Lower lobe of right lung (tissue), 2 donors: ENCODE measurements at places on chromosomes 5 and 9. TPM values are rescaled to one million over a fixed set of nuclear protein-coding genes. Genes with fewer than 3 reads are reported as not detected.
A peak's percentile ranks its signal among the peaks of the same experiment; 100 is the strongest.

- no peak overlapping the region for H3K27ac ChIP-seq
- H3K27me3 ChIP-seq, result no peaks in the 10 kb centered on the region
- H3K4me3 ChIP-seq, result no peak overlapping the region
- no peaks in the 10 kb centered on the region for H3K36me3 ChIP-seq
Observed at GRCh38 chr9:32351845-32352244, 32.6 kb upstream of the ACO1 start.

Gene STK10
- 72.5 TPM for total RNA-seq

Gene PCDHB14
- total RNA-seq, result 2.1 TPM

DNA sequence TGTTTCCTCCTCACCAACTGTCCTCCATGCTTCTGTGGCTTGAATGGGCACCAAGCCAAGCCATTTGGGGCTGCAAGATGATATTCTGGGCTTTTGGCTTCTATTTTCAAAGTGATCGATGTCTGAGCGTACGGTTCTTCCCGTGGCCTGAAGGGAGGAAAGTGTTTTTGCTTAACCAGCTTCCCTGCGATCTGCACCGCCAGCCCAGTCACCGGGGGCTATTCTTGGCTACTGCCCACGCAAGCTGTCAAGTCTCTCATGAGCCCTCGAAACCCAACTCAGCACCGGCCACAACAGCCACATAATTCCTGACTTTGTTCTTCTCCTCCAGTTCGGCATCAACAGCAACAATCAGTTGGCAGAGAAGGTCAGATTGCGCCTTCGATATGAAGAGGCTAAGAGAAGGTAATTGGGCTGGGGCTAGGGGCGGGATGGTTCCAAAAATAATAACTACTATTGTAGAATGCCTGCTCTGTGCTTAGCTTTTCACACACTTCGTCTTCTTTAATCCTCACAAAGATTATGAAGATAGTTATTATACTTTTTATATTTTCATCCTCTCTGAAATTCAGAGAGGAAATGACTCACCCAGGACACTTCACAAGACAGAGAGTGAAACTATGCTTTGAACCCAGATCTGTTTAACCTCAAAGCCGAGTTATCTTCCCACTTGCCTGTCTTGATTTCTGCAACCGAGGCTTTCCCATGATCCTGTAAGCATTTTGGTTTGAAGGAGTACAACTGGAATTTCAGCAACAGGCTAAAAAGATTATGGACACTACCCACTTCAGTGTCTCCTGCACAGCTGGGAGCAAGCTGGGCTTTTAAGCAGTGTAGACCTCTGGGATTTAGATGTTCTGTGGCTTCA is 76.4 kb upstream of the RARS1 start:
- DNase-seq, result no peak
- no peaks in the 10 kb centered on the region for H3K4me1 ChIP-seq
- no peaks in the 10 kb centered on the region for H3K27me3 ChIP-seq

Gene SOWAHA
- total RNA-seq, result 0.18 TPM

Gene C9orf50
- not detected for total RNA-seq

DNA sequence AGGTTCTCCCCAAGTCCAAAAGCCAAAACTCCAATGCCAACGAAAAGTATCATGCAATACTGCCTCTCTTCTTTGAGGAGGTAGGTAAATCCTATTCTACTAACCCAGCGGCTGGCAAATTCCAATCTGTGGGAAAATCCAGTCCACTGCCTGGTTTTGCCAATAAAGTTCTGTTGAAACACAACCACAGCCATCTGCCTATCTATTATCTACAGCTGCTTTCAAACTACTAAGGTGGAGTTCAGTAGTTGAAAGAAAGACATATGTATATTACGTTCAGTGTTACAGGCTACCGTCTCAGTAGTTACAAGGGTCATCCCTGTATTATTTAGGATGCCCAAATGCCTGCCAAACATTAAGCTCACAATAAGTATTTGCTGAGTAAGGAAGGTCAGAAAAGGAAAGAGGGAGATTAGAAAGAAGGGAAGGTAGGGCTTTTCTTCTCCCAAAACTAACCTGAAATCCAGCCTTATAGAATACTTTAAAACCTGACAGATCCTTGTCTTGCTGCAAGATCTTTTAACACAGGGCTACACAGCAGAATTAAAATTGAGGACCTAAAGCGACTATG is 16.2 kb downstream of the ARL15 start:
- no peaks in the 10 kb centered on the region for H3K36me3 ChIP-seq
- H3K4me1 ChIP-seq, result peaks cover 30% of the 10 kb centered on the region
- no peak overlapping the region for H3K4me3 ChIP-seq
- H3K27me3 ChIP-seq, result no peaks in the 10 kb centered on the region
- H3K27ac ChIP-seq, result no peak overlapping the region
- DNase-seq, result no peak

DNA sequence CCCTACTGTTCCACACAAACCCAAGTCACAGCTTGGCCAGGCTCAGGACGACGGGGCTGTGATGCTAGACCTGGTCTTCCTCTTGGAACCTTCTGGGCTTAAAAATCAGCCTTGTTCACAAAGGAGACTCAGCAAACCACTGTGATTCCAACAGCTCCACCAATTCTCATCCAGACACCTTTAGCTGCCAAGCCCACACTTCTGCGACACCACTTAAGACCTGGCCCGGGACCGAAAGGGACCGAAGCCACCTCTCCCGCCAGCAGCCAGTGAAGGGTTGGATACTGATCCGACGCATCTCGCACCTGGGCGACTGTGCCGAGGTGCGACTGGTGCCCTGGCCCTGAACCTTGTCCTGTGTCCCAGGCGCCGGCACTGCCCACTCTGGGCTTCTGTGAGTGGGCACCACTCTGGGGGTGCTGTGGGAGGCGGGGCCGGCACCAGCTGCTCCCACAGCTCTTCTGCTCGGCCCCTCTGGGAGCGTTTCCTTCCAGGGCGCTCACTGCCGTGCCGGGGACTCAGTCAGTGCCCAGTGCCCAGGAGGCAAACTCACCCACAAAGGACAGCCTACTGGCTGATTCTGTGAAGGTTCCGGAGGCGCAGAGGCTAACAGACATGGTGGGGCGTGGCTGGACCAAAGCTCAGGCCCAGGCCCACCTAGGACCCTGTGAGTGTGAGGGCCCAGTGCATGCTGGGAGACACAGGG is 50.9 kb downstream of the EXD3 start:
- no peak for DNase-seq
- no peaks in the 10 kb centered on the region for H3K27me3 ChIP-seq
- no peaks in the 10 kb centered on the region for H3K4me1 ChIP-seq
- H3K27ac ChIP-seq, result no peak overlapping the region
- no peak overlapping the region for H3K4me3 ChIP-seq
- peaks cover 13% of the 10 kb centered on the region for H3K36me3 ChIP-seq

DNA sequence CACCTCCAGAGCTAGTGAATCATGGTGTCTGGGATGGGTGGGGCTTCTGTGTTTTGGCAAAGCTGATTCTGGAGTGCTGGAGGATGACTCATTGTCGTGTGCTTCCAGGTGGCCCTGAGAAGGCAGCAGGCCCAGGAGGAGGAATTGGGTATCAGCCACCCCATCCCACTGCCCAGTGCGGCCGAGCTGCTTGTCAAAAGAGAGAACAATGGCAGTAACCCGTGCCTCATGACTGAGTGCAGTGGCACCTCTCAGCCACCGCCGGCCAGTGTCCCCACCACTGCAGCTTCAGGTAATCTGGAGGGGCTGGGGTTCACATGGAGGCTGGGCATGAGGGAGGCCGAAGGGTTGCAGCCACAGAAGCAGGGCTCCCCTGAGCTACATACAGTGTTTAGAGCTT is 5.4 kb downstream of the DMRT1 start:
- no peak overlapping the region for H3K27ac ChIP-seq
- H3K27me3 ChIP-seq, result peaks cover 53% of the 10 kb centered on the region
- H3K36me3 ChIP-seq, result no peaks in the 10 kb centered on the region
- DNase-seq, result no peak

GRCh38 chr9:109101202-109101595 is 18.5 kb downstream of the TMEM245 start:
- peaks cover 23% of the 10 kb centered on the region for H3K36me3 ChIP-seq
- H3K27ac ChIP-seq, result peak overlapping the region; percentile 22
- DNase-seq, result no peak
- peaks cover 62% of the 10 kb centered on the region for H3K4me1 ChIP-seq
- no peak overlapping the region for H3K4me3 ChIP-seq

DNA sequence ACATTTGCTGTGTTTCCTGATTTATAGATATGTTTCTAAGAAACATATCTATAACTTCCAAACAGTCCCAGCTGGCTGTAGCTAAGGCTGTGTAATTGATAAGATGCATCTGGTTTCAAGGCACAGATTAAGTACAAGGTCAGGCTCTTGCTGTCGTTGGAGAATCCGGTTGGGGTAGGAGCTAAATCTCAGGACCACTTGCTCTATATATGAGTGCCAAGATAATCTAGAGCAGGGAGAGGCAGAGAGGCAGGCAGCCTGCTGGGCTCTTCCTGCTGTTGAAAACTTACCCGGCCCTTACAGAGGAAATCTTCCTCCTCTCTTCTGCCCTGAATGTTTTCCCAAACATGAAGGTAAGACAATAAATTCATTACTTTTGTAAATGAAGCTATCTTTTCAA is at the start of gene C7:
Gene C7 (plus strand): TSS at position 234 of the 400 bp plus-strand sequence. CDS start 114 bp downstream, at position 348.
- H3K27me3 ChIP-seq, result no peaks in the 10 kb centered on the region
- peaks cover 11% of the 10 kb centered on the region for H3K4me1 ChIP-seq
- H3K4me3 ChIP-seq, result peak within 1 kb of the TSS; percentile 45
- H3K27ac ChIP-seq, result peak within 1 kb of the TSS; percentile 62
- no peaks in the 10 kb centered on the region for H3K36me3 ChIP-seq

Gene KCNV2
- not detected for total RNA-seq

DNA sequence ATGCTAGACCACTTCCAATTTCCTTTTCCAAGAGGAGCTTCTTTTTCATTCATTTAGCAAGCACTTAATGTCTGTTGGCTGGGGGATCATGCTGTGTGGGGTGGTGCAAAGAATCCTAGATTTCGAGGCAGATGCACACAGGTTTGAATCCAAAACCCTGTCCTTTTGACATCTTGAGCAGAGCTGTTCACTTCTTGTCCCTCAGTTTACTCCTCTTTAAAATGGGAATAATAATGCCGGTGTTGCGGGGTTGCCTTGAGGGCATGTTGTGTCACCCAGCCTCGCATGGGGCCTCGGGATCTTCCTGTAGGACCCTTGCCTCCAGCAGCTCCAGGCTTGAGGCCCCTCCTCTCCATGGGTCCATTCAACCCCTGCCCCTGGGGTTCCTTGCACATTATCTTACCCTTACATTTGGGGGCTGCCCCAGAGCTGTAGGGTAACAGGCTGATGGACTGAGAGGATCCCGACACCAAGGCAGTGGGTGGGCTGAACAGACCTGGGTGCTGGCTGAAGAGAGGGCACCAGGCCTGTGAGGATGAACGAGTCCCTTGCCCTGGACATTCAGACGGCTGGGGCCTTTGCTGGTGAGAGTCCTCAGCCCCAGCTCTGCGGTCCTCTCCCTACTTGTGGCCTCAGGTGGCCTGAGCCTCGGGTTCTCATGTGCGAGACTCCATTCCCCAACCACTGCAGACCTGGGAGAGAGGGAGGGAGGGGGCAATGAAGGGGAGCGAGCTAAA is 145.8 kb downstream of the BARX1 start:
- H3K27me3 ChIP-seq, result peaks cover 9% of the 10 kb centered on the region
- H3K4me3 ChIP-seq, result no peak overlapping the region
- H3K36me3 ChIP-seq, result no peaks in the 10 kb centered on the region
- H3K27ac ChIP-seq, result no peak overlapping the region
- no peaks in the 10 kb centered on the region for H3K4me1 ChIP-seq

DNA sequence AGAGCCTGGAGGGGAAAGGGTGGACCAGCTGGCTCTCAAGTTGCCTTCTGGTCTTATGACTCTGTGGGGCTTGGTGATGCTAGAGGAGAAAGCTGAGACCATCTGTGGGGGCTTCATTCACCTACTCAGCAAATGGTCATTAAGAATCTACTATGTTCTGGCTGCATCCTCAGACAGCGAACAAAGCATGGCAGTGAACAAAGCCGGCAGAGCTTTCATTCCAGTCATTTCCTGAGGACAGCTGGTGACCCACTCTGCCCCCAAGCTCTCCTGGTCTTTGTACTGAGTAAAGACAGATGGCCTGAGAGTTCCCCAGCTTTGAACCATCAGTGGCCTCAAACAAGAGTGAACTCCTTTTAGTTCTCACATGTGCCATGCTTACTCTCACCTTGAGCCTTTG is 48.0 kb downstream of the FGF1 start:
- no peak overlapping the region for H3K27ac ChIP-seq
- H3K36me3 ChIP-seq, result no peaks in the 10 kb centered on the region
- H3K4me3 ChIP-seq, result no peak overlapping the region
- no peak for DNase-seq
- no peaks in the 10 kb centered on the region for H3K27me3 ChIP-seq
- no peaks in the 10 kb centered on the region for H3K4me1 ChIP-seq

DNA sequence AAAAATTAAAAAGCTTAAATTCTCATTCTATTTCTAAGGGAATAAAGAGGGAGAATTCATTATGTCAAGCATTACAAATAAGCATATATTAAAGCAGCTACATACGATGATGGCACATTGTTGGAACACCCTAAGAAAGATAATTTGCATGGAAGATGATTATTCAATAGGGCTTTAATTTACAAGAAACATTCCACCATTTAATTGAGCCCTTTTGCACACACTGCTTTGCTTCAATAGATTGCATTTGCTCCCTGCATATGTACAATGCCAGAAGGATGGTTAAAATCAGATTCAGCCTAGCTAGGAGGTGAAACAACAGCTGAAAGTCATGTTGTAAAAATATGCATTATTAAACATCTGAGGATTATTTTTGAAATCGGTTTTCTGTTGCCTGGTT is 21.8 kb downstream of the KIAA1958 start:
- no peaks in the 10 kb centered on the region for H3K27me3 ChIP-seq
- H3K4me1 ChIP-seq, result peaks cover 5% of the 10 kb centered on the region
- H3K27ac ChIP-seq, result no peak overlapping the region
- H3K4me3 ChIP-seq, result no peak overlapping the region

Gene ASS1
- 75.2 TPM for total RNA-seq

Gene CCL27
- total RNA-seq, result not detected

DNA sequence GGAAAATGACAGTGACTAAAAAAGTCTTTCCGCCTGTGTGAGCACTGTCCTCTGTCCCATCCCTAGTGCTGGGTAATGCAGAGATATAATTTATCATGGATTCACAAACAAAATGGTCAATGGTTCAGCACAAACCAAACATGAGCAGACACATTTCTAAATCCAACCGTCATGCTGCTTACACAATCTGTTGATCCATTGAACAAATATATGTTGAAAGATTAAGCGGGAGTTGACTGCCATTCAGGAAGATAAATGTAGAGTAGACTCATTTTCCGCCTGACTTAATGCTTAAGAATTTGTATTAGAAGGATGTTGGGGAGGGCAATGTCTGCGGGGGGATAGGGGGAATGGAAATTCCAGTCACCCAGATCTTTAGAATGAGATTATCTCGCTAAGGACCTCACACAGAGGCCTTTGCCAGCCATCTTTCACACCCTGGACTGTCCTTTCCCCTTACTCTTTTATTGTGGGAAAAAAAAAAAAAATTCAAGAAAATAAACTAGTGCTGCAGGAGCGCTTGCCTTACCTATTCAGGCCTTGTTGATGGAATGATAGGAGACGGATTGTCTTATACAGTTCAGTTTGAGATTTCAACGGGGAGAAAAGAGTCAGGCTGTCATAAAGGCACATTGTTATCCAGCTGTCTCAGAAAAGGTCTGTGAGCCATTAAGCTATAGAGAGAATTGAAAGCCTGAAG is 153.7 kb downstream of the TLE1 start:
- H3K4me1 ChIP-seq, result no peaks in the 10 kb centered on the region
- H3K4me3 ChIP-seq, result no peak overlapping the region
- no peak for DNase-seq
- no peaks in the 10 kb centered on the region for H3K27me3 ChIP-seq

- H3K27me3 ChIP-seq, result no peaks in the 10 kb centered on the region
- no peak for DNase-seq
- no peak overlapping the region for H3K27ac ChIP-seq
- H3K4me3 ChIP-seq, result no peak overlapping the region
- no peaks in the 10 kb centered on the region for H3K36me3 ChIP-seq
Observed at GRCh38 chr9:107971241-107971640, 481.7 kb upstream of the KLF4 start.
